ENCODE measurements at places on chromosomes 12 and 14.

DNA sequence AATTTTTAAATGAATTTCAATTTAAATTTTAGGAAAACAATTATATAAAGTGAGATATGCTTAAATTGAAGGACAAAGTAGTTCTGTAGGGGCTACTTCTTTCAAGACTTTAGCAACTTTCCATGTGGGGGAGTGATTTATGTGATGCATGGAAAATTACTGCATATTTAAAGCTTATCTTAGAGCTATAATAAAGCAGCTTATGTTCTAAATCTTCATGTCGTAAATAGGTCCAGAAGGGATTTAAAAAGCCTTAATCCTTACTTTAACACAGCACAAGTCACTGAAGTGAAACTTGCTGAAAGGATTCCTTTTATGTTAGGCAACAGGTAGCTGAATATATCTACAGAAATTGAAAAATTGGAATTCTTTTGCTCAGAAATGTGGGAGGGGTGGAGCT is 340.4 kb downstream of the NAV3 start:
- no peak for DNase-seq

GRCh38 chr14:56379956-56380355 is 199.6 kb upstream of the TMEM260 start:
- DNase-seq, result no peak

- DNase-seq, result no peak
Measured at GRCh38 chr14:100589071-100589759, 2.0 kb upstream of the BEGAIN start.

GRCh38 chr12:26281320-26281719 is 85.9 kb downstream of the SSPN start:
- DNase-seq, result no peak

- DNase-seq, result no peak
Measured at GRCh38 chr12:72024613-72025012, 86.0 kb downstream of the TPH2 start.

GRCh38 chr12:11508699-11509098 is 113.3 kb upstream of the PRB2 start:
- DNase-seq, result no peak

DNA sequence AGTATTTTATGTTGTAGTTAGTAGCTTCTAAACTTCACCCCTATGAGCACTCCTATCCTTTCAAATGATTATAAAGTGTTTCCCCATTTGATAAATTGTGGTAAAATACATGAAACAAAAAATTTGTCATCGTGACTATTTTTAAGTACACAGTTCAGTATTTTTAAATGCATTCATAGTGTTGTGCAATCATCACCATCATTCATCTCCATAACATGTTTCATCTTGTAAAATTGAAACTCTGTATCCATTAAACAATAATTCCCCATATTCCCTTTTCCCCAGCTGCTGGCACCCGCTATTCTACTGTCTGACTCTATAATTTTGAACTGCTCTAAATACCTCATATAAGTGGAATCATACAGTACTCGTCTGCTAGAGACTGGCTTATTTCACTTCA is 52.5 kb downstream of the ATP23 start:
- DNase-seq, result no peak

GRCh38 chr12:16241346-16241745 is 36.1 kb downstream of the SLC15A5 start:
- DNase-seq, result no peak

DNA sequence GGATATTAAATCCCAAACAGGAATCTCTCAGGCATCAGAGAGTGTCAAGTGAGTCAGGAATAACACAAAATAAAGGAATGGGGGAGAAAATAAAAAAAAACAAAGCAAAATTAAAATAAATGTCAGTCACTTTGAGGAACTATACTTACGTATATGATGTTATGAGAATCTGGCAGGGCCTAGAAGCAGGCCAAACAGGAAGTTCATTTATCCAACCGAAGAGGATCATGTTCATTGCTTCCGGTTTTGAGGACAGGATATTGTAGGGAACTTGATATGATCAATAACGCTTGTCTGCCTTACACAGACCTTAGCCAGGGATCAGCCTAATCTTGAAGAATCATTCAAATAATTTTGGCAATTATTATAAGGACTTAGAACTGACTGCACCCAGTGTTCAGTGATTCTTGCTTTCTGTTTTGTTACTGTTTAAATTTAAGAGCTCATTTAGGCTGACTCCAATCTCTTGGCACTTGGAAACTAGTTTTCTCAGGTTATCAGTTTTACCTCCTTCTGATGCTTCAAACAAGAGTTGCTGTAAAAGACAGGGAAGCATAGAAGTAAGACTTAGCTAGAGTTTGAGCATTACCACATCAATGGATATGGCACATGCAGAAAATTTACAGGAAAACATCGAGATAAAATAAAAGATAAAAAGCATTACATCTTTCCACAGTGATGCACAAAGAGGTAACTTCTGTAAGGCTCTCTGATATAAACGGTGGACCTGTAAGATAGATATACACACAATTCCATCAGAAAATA is 53.4 kb downstream of the ZFC3H1 start:
- DNase-seq, result no peak

- DNase-seq, result no peak
Measured at GRCh38 chr14:28765169-28765830, 1.3 kb upstream of the FOXG1 start.

GRCh38 chr12:49959685-49960473 is 1.8 kb upstream of the AQP5 start:
- no peak for DNase-seq

- no peak for DNase-seq
Measured at GRCh38 chr14:21525571-21525961, 580 bp downstream of the SALL2 start.

GRCh38 chr12:54059668-54060067 is 6.0 kb downstream of the HOXC4 start:
- DNase-seq, result no peak

DNA sequence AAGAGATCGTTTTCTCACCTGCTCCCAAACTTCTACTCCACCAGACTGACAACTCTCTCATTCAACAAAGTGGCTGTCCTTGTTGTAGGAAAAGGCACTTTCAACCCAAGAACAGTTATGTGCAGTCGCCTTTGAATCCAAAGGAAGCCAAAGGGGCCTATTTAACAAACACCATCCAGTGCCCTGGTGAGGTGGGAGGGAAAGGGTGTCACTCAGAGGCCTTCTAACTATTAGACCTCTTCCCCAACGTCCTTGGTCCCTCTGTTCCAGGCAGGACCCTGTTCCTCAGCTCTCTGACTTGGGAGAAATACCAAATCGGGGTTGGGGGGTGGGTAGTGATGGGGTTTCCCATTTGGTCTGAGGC is 3.2 kb downstream of the SIX4 start:
- no peak for DNase-seq

DNA sequence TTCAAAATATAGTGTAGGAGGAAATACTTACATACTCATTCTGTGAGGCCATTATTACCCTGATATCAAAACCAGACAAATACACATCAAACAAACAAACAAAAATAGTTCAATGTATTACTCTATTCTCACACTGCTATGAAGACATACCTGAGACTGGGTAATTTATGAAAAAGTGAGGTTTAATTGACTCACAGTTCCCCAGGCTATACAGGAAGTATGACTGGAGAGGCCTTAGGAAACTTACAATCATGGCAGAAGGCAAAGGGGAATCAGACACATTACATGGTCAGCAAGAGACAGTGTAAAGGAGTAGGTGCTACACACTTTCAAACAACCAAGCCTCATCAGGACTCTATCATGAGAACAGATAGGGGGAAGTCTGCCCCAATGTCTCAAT is 1023.2 kb downstream of the TMTC2 start:
- no peak for DNase-seq

DNA sequence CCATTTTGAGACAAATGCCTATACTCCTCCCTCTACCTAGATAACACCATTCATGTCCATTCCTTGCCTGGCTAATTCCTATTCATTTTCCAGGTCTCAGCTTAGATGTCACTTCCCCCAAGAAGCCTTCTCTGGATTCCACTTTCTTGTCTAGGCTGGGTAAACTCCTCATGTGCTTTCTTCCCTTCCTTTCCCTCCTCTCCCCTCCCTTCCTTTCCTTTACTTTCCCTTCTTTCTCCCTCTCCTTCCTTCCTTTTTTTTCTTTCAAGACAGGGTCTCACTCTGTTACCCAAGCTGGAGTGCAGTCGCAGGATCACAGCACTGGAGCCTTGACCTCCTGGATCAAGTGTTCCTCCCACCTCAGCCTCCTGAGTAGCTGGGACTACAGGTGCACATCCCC is 3.5 kb upstream of the UTP20 start:
- DNase-seq, result no peak

GRCh38 chr12:75978677-75979076 is 52.9 kb downstream of the PHLDA1 start:
- peak; percentile 40 for DNase-seq

DNA sequence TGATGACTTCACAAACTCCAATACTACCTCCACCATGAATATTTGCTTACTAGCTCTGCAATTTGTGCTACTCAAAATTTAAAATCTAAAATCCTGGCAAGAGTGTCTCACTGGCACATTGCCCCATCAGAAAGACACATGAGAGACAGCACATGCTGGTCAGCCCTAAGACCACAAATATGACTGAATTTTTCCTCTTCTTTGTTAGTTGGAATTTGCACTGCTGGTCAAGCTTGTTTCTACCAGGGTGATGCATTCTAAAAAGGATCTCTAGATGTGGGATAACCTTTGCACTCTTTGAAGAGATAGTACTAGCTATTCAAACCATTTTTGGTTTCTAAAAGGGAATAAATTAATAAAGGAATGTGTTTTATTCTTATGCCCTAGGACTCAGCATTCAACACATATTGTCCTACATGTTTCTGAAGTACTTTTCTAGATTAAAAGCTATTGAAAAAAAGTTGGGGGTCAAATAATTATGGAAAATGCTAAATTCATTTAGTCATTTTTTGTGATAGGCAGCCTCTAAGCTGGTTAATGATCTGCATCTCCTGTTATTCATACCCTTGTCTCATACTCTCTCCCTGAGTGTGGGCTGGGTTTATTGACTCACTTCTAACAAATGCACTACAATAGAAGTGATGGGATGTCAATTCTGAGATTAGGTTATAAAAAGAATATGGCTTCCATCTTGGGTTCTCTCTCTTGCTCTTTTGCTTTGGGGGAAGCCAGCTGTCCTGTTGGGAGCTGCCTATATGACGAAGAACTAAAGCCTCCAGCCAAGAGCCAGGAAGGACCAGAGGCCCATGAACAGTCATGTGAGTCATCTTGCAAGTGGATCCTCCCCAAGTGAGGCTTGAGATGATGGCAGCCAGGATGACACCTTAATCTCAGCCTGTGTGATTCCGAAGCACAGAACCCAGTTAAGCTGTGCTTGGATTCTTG is 211.5 kb upstream of the CRY1 start:
- no peak for DNase-seq

DNA sequence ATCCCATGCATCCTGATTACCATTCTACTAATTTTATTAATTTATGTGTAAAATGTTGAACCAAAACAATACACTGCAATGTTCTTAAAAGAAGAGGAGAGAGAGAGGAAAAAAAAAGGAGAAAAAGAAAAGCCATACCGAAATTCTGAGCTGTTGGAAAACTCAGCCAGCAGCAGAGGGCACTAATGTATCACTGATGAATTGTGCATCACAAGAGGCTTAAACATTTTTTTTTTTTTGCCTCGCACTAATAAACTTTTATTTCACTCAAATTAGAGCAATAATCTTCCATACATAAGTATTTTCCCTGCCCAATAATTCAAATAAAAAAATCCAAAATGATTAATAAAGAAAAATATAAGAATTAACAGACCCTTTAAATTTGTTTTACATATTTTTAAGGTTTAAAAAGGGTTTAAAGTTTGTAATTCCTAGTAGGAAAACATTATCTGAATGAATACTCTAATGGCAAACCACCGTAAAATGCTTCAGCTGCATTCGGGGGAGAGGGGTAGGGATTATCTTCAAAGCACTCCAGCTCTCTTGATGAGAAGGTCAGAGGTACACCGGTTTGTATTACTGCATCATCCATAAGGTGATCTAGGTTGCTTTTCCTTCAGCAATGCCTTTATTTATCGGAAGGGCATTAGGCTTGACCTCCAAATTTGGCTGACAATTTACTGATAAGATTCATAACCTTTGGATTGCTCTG is 41.9 kb downstream of the ATP23 start:
- no peak for DNase-seq

DNA sequence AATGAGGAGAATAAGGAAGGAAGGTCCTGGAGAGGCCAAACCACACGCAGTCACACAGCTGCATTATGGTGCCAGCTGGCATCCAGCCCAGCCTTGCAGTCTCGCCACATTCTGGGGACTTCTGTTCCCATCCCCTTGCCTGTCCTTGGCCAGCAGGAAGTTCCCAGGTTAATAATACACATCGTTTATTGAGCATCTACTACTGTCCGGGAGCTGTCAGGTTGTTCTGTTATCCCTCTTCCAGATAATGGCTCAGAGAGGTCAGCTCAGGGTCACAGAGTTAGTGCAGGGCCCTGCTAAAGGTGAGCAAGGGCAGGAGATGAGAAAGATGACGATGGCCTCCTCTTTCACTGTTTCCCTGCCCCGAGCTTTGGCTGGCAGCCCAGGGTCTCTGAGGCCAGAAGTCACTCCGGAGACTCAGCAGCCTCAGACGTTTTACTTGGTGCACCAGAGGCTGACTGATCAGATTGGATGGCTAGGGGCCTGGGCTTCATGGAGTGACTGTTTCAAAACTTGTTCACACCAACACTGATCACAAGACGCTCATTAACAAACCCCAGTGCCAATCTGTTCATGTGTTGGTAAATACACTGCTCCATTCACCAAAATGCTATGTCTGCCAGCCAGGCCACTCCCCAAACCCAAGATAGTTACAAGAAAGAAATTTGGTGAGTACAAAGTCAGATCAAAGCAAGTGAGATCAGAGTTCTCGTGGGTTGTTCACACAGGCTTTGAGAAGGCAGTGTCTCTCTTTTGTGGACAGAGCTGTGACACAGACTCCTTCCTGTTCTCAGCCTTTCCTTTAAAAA is 79.2 kb downstream of the B4GALNT3 start:
- DNase-seq, result no peak

DNA sequence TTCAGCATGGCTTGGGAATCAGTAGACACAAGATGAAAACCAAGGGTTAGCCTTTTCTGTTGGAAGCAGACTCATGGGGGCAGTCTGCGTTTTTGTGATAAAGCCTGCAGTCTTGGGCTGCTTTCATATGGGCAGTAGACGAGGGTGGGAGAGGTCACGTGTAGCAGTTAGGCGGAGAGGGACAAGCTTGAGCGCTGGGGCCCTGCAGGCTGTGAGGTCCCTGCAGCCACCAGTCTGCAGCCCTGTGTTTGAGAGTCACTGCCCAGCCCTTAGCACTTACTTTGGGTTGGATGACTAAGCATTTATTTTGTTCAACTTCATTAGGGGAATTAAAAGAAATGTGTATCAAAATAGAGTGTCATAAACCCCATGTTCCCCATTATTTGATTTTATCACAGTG is 37.2 kb downstream of the EP400 start:
- no peak for DNase-seq

GRCh38 chr12:64506955-64507354 is 55.0 kb downstream of the TBK1 start:
- DNase-seq, result no peak
